Astrocyte (in vitro differentiated cells and primary cell): ENCODE measurements at places on chromosomes 7 and 10.

- DNase-seq: no peak
Measured at GRCh38 chr10:47289921-47290320, 10.1 kb upstream of the GDF10 start.

DNA sequence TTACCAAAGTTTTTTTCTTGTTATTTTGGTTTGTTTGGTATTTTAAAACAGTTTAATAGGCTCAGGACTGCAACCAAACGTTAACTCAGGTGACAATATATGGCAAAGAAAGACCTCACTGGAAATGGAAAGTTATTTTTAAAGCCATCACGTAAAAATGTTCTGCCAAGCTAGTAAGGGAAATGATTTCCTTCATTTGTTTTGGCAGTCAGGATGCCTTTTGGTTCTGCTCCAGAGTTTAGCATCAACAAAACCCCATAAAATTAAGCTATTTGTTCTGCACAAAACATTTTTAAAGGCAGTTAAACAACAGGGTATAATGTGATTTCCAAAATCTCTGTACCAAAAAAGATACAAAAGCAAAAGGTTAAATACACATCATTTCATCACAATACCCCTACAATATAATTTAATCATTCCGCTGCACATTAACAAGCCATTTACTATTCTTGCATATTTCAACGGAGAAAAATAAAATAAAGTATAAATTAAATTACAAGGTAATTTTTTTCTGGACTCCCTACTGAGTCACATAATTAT lies 172.4 kb downstream of the SEMA3E start:
- DNase-seq: no peak

DNA sequence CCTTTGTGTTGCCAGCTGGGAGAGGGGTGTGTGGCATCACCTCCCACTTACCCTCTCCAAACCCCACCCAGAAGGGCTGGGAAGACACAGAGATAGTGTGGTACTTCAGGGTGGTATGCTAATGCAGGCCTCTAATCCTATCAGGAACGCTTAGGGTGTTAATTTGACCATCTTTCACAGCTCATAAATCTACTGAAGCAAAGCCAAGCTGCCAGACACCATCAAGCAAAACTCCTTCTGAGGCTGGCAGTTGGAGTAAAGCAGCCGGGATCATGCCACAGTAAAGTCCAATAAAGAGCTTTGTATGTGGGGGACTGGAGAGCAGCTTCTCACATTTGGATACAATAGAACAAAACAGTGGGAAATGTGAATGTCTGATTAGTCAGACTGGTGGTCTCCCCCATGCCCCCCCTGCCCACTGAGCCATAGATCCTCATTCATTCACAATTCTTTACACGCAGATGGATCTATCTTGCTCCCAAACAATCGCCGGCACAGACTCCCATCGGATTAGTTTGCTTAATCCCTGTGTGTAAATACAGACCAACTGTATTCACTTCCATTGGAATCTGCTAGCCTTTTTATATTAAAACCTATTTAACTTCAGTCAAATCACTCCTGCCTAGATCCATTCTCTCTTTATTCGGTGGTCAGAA lies 29.6 kb downstream of the FGFBP3 start:
- no peak for DNase-seq

DNA sequence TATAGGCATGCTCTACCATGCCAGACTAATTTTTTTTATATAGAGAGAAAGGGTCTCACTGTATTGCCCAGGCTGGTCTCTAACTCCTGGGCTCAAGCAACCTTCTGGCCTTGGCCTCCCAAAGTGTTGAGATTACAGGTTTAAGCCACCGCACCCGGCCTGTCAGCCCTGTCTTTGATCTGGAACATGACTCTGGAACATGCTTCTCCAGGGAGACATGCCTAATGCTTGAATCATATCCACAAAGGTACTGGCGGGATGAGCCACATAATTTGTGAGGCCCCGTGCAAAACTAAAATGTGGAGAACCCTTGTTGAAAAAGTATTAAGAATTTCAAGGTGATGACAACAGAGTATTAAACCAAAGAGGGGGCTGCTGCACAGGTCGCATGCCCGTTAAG lies 282.8 kb downstream of the ARHGAP12 start:
- peak; percentile 58 for DNase-seq

DNA sequence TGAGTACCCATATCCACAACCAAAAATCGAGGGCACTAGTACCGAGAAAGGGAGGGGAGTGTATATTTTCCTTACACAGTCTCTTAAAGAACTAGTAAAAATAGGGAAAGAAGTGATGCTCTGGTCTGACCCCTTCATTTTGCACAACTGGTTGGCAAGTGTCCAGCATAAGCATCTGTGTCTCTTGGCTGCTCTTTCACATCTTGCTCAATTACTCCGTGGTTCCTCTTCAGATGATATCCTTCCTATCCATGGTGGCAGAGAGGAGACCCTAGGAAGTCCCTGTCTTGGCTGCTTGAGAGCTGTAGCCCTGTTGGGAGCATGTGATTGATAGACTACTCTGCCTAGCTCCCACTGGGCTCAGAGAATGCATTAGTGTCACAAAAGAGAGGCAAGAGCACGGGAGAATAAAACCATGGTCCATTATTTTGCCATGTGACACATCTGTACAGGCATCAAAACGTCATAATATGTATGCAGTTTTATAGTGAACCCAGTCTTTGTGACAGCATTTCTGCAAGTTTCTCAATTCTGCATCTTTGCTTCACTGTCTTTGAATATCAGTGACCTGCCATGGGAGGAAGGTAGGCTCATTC lies 111.8 kb upstream of the ANKRD1 start:
- no peak for DNase-seq

- no peak for DNase-seq
Measured at GRCh38 chr10:110648692-110649346, 4.7 kb downstream of the RBM20 start.

GRCh38 chr10:8951440-8952089 lies 897.1 kb downstream of the GATA3 start:
- DNase-seq: no peak

GRCh38 chr10:76397181-76398042 lies 966.0 kb downstream of the LRMDA start:
- peak; percentile 94 for DNase-seq

DNA sequence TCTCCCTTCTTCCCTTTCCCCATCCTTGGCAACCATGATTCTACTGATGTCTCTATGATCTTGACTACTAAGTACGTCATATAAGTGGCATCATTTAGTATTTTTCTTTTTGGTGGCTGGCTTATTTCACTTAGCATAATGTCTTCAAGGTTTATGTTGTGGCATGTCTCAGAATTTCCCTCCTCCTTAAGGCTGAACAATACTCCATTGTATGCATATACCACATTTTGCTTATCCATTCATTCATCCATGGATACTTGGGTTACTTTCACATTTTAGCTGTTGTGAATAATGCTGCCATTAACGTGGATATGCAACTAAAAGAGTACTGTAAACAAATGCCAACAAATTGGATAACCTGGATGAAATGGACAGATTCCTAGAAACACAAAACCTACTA lies 60.8 kb downstream of the BMPR1A start:
- no peak for DNase-seq

GRCh38 chr10:61887772-61888171 lies 13.7 kb upstream of the ARID5B start:
- DNase-seq: no peak

GRCh38 chr7:55570939-55571338 lies 1.4 kb downstream of the VOPP1 start:
- DNase-seq: peak; percentile 88

- peak; percentile 44 for DNase-seq
Measured at GRCh38 chr7:102012941-102013461, 195.6 kb downstream of the CUX1 start.

- peak; percentile 23 for DNase-seq
Measured at GRCh38 chr10:132336919-132337407, 5.0 kb downstream of the LRRC27 start.

GRCh38 chr10:80449520-80449919 lies 4.6 kb upstream of the TSPAN14 start:
- DNase-seq: no peak

DNA sequence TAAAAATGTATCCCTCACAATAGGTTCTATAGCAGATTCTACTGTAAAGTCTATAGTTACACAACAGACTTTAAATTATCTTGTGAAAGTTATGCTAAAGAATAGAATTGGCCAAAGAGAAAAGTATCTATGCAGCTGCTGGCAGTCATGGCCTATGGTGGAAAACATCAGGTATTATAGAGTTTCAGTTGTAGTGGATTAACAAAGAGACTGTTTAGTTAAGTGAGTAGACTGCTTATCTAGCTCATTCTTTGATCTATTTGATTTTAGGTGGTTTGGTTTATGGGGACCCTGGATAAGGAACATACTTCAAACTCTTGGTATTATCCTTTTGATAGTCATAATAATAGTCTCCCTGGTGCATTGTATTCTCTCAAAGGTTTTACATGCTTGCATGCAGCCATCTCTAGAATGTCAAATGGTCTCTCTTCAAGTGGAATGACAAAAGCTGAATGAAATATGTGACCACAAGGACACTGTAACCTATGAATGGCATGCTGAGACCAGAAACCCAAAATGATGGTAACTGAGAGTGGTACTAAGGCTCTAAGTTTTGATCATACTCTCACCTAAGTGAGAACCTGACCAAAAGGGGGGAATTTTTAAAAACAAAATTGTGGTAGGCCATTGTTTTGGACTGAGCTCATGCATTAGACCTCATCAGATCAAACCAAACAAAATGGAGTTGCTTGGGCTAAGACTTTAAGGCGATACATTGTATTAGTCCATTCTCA lies 54.9 kb upstream of the NAMPT start:
- DNase-seq: no peak

- peak; percentile 98 for DNase-seq
Measured at GRCh38 chr10:127990846-127991542, 84.1 kb downstream of the PTPRE start.

DNA sequence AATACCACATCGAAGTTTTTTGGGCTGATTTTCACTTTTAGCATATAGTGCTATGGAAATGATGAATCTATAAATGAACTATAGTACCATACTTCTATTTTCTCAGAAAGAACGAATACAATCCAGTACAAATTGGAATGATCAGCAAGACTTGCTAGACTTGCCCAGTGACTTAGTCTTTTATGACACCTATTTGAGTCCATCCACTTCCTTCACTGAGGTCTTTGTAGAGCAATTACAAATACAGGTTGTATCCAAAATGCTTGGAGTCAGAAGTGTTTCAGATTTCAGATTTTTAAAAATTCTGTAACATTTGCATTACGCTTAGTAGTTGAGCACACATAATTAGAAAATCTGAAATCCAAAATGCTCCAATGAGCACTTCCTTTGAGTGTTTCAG lies 104.3 kb downstream of the NRBF2 start:
- DNase-seq: no peak

DNA sequence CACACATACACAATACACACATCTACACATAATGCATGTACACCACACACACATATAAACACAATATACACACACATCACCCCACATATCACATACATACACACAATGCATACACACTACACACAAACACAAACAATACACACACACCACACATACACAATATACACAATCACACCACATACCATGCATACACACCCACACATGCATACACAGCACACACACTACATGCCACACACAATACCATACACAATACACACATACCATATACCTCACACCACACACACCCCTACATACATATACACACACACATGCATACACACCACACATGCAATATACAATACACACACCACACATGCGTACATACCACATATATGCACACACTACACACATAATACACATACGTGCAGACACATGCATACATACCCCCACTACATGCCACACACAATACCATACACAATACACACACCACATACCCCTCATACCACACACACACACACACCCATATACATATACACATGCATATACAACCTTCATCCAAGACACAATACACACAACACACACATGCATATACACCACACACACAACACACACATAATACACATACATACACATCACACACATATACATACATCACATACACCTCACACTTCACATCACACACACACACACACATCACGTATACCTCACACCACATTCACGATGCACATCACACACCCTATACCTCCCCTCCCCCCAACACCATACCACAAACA lies 34.0 kb downstream of the PSMC2 start:
- no peak for DNase-seq

DNA sequence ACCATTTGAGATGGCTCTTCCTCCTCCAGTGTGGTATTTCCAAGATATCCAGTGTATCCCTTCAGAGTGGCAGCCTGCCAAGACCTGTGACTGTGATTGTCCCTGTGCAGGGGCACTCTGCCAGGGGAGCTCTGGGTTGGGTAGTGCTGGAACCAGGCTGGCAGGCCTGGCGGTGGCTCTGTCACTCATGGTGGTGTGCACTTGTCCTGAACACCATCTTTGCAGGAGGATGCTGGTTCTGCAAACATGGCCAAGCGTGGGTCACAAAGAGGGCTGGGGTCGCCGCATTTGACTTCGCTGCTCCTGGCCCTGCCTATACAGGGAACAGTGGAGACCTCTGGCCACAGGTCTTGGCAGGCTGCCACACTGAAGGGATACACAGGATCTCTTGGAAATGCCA lies 205.2 kb downstream of the PRPF18 start:
- DNase-seq: no peak

- peak; percentile 35 for DNase-seq
Measured at GRCh38 chr7:43758822-43759683, 573 bp downstream of the BLVRA start.

- no peak for DNase-seq
Measured at GRCh38 chr10:15632456-15633091, 87.1 kb downstream of the ITGA8 start.

DNA sequence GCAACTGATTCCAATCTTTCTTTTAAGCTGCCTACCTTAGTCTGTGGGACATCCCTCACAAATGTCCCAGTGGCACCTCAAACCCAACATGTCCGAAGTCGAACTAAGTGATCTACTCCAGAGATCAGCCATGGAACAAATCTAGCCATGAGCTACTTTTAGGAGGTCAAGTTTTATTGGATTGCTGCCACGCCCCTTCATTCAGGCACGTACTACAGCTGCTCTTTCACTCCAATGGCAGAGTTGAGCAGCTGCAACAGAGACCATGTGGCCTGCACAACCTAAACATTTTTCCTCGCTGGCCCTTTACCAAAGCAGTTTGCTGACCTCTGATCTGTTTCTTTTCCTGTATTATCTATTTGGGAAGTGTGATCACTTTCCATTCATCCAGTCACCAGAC lies 192.4 kb upstream of the CDCA7L start:
- no peak for DNase-seq

- DNase-seq: no peak
Measured at GRCh38 chr10:133088179-133088955, 643 bp downstream of the ADGRA1 start.
